ENCODE measurements at places on chromosomes 4 and X.

DNA sequence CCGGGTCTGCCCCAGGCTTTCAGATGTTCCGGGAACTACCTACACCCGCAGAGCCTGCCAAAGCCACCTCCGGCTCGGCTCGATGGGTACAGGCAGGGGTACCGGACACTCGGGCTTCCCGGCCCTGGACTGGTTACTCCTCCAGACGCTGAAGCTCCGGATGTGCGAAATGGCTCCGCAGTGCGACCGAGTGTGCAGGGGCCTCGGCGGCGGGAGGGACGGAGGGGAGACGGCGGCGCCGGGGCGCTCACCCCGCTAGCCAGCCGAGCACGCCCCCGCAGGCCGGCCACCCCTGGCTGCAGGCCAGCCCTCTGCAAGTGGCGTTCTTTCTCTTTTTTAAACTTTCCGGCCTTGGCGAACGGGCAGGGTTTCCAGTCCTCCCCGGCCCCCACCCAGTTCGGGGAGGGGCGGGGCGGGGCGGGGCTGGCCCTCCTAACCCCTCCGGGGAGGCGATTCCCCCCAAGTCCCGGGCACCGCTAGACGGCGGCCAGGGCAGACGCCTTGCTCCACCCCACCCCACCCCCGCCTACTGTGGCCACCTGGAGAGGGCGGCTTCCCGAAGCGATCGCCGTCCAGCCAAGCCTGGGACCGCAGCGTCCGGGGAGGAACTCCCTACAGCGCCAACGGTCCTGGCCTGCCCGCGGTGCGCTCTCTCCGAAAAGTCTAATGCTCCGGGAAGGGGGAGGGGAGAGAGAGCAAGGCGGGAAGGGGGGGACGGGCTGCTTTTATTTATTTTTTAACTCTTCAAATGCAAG, 7.5 kb downstream of the BCOR start:
- no peak for DNase-seq

DNA sequence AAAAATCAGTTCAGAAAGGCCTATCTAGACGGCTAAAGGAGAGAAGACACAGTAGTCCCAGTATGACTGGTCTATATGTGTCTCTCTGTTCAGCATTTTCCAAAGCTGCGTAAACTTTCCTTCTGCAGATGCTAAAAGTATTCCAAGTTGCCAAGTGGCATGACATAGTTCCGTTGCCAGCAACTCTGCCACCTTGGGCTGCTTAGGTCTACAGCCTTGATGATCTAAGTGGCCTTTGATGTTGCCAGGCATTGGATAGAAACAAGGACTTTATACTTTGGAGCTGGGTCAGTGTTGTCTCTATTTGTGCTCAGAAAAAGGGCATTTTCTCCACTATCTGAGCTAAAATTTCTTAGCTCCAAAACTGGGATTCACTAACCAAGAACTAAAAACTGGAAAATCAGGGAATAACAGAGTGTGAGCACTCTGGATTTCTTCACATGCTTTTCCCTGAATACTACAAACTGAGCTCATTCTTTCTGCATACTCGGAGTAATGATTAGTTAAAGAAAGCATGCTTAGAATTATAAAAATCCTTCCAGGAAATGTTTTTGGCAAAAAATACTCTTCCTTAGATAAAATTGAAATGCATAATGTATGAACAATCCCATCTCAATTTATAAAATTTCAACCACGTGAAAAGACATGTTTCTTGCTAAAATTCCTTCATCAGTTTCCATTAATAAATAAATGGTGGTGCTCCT, 191.4 kb downstream of the ADAMTS3 start:
- no peak for DNase-seq

DNA sequence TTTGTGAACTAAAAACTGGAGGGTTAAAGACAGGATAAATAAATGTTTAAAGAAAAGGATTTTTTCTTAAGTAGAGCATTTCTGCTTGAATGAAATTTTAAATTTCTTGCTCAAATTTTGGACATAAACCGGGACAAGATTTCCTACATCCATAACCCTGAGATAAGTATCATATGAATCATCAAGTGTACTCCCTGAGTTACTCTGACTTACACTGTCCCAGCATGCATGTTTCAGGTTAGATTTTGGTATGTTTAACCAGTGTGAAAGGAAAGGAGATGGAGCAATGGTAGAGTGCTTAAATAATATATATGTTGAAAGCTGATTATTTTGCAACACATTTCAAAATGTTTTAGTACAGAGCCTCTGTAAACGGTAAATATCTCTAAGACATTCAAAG, 175.2 kb downstream of the ADGRL3 start:
- no peak for DNase-seq

DNA sequence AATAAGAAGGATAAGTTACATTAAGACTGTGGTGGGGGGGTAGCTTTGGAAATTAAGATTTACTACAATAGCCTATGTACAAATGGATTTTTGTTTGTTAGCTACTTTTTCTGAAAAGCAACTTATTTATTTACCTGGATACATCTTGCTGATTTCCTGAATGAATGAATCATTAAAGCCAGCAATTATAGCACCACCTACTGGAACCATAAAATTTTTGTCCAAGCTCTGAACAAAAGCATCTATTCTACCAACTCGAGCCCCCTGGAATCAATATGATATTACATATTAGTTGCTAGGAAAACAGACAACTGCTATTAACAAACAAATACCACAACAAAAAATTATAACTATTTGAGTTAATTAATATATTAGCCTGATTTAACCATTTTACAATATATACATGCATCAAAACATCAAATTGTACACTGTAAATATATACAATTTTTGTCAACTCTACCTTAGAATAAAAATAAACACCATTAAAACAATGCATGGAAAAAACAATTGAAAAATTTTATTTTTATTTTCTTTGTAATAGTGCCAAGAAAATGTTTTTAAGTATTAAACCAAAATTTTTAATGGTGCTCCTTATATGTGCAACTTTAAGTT, 15.3 kb downstream of the SEPSECS start:
- no peak for DNase-seq

DNA sequence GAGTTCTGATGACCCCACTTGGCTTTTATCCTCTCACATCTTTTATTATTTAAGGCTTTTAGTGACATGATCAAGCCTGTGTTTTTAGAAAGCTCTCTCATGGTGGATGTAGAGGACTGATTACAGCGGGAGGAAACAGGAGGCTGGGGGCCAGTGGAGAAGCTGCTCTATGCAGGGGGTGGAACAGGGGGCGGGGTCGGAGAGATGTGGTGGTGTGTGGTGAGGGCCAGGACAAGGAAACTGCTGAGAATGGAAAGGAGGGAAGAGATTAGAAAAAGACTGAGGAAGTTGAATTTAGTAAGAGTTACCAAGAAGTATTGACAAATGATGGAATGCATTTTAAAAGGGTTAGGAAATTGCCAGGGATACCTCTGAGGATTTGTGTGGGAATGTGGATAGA, 292.2 kb downstream of the ZIC3 start:
- no peak for DNase-seq

DNA sequence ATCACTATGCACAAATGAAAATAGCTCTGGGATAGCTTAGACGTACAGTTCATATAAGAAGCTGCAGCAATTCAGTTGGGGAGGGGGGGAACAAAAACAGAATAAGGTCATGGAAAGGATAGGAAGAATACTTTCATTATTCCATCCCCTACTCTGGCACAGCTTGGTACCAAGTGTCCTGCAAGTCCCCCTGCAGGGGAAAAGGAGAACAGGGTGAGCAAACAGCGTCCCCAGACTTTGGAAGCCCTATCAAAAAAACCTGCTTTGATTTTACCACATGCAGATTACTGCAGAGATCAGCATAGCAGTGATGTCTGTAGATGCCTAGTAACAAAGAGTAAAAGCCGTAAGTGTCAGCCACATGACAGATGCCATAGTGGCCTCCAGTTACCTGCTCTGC, 209.4 kb upstream of the NEIL3 start:
- no peak for DNase-seq

DNA sequence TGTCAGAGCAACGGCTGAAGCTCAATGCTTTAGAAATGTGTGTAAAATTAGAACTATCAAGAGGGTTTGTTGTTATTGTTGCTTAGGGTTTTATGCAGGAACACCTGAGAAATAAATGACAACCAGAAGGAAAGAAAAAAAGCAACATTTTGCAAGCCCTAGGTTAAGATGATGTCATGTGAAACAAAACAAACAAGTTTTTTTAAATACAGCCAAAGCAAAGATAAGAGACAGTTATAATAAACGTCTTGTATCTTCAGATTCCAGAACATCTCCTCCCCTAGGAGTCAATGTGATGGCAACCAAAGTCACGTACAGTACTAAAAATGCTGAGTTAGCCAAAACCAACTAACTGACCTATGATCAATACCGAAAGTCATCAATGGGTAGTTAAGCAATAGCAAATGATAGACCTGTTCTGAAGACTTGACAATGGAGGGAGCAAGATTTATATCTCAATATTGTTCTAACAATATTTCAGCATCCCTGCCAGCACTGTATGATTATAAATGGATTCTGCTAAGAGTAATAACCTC, 55.3 kb upstream of the NOCT start:
- DNase-seq = no peak

GRCh38 chrX:103464774-103465117, 54.5 kb downstream of the RAB40A start:
- peak; percentile 45 for DNase-seq

- DNase-seq = no peak
Measured at GRCh38 chr4:105277702-105278101, 131.0 kb downstream of the TET2 start.

- no peak for DNase-seq
Measured at GRCh38 chrX:130443875-130444274, 42.1 kb downstream of the RBMX2 start.

GRCh38 chrX:41720125-41720779, 3.7 kb upstream of the GPR82 start:
- peak; percentile 26 for DNase-seq

DNA sequence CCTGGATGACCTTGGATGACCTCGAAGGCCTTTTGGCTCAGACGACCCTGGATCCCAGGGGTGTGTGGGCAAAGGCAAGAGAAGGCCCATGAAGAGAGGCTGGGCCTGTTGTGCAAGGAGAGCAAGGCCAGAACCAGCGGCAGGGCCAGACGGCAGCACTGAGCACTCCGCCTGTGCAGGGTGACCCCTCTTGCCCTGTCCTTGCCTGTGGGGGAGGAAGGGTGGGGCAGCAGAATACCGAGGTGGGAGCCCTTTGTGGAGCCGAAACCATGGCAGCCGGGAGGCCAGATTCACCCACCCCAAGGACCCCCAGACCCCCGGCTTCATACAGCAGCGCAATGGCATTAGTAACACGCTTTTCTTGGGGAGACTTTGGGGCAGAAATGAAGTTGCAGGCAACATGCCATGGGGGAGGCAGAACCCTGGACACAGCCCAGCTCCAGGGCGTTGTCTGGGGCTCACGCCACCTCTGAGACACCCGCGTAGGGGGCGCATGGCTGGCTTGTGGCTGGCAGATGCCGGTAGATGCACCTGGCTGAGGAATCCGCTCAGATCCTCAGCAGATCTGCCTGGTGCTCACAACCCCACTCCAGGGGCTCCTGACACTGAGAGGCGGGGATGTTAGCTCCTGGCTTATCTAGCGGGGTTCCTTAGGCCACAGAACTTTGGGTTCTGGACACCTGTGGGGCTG, 114.5 kb downstream of the FAM53A start:
- DNase-seq = no peak

DNA sequence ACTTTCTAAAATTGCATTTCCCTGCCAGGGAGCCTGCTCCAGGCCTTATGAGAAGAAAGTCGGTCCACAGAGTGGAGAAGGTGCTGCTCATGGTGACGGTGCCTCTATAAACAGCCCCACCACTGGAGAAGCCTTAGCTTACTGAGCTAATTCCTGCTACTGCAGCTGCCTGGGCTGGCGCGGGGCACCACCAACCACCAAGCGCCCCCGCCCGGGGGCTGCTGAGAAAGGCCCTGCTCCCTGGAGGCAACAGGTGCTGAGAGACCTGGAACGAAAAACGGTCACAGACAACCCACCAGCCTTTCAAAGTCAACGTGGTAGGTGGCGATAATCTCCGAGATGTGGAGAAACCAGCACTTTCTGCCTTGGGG, 2.9 kb downstream of the HCFC1 start:
- no peak for DNase-seq

GRCh38 chr4:85029453-85029852, 63.0 kb upstream of the WDFY3 start:
- no peak for DNase-seq

- DNase-seq = no peak
Measured at GRCh38 chr4:126851391-126851790, 781.4 kb upstream of the INTU start.

DNA sequence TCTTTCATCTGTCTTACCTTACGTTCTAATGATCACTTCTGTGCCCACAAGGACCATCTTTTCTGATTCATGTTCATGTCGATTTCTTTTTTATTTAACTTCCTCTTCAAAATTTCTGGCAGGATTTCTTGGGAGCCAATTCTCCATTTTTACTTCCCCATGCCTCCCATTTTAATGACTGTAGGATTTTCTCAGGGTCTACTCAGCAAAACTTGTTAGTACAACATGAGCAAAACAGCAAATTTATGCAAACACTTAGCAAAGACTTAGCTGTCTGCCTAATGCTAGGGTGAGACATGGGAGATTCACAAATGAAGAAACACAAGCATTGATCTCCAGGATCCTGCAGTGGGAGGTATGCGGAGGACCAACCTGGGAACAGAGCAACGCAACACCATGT, 5.5 kb downstream of the CD38 start:
- no peak for DNase-seq

GRCh38 chr4:122705547-122706117, 26.9 kb upstream of the BBS12 start:
- no peak for DNase-seq

GRCh38 chr4:102356562-102357202, 11.4 kb upstream of the SLC39A8 start:
- DNase-seq = no peak

DNA sequence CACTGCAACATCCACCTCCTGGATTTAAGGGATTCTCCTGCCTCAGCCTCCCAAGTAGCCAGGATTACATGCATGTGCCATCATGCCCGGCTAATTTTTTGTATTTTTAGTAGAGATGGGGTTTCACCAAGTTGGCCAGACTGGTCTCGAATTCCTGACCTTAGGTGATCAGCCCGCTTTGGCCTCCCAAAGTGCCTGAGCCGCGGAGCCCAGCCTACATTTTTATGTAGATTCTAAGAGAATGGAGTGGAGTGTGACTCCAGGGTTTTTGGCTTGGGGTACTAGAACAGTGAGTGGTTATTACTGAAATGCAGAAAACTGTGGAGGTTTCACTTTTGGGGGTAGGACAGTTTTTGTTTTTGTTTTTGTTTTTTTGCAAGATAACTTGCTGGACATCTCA, 806.0 kb downstream of the ADGRL3 start:
- DNase-seq = no peak

GRCh38 chr4:165879641-165880040, 6.6 kb downstream of the TLL1 start:
- no peak for DNase-seq

GRCh38 chr4:90293320-90293719, 166.1 kb downstream of the CCSER1 start:
- DNase-seq = no peak

GRCh38 chr4:10336471-10336870, 120.8 kb downstream of the ZNF518B start:
- no peak for DNase-seq

- DNase-seq = no peak
Measured at GRCh38 chrX:42246814-42247213, 323.5 kb upstream of the CASK start.

- DNase-seq = no peak
Measured at GRCh38 chrX:46029777-46030176, 515.4 kb downstream of the ZNF674 start.
